Uterus (tissue), 4 donors: ENCODE measurements at places on chromosomes 1 and 21. TPM values are rescaled to one million over a fixed set of nuclear protein-coding genes. Genes with fewer than 3 reads are reported as not detected.

The TMEM82 gene
- total RNA-seq, result not detected

The KRTAP19-8 gene
- total RNA-seq, result not detected

The OR2W3 gene
- not detected for total RNA-seq

The NBPF4 gene
- not detected for total RNA-seq

The B3GALT2 gene
- not detected for total RNA-seq

The MYOG gene
- not detected for total RNA-seq

The S100A8 gene
- not detected for total RNA-seq

The KDF1 gene
- total RNA-seq, result not detected

GRCh38 chr21:42299324-42300044 is 15.7 kb downstream of the TFF3 start:
- no peak overlapping the region for H3K27ac ChIP-seq
- H3K4me1 ChIP-seq, result no peaks in the 10 kb centered on the region
- H3K4me3 ChIP-seq, result no peak overlapping the region
- H3K36me3 ChIP-seq, result no peaks in the 10 kb centered on the region
- DNase-seq, result no peak

DNA sequence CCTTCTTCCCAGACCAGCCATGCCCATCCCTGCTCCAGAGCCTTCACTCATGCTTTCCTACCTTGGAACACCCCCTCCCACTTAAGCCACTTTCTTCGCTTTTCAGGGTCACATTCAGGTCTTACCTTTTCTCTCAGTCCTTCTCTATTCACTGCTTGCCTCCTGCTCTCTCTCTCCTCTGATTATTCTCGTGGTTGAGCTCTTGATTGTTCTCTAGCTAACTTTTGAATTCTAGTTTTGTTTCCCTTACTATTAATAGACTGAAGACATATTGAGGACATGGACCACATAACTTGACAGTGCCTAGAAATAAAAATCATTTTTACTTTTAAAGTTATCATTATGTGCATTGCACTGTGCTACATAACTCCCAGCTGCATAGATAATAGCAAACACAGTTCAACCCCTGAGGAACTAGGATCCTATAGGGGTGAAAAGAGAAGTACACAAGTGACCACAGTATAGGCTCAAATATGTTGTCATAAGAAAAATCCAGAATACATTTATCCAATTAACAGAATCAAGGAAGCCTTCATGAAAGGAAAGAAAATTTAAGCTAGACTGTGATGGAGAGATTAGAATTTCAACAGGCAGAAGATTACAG is 21.5 kb downstream of the INSL5 start:
- H3K4me3 ChIP-seq, result no peak overlapping the region
- H3K36me3 ChIP-seq, result no peaks in the 10 kb centered on the region
- no peak overlapping the region for H3K27ac ChIP-seq
- H3K27me3 ChIP-seq, result no peaks in the 10 kb centered on the region
- H3K4me1 ChIP-seq, result no peaks in the 10 kb centered on the region

DNA sequence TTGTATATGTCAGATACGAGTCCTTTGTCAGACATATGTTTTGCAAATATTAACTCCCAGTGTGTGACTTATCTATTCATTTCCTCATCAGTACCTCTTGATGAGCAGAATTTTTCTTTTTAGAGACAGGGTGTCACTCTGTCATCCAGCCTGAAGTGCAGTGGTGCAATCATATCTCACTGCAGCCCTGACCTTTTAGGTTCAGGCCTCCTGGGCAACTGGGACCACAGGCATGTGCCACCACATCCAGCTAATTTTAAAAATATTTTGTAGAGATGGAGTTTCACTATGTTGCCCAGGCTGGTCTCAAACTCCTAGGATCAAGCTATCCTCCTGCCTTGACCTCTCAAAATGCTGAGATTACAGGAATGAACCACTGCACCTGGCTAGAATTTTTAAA is 93.0 kb downstream of the HLCS start:
- DNase-seq, result no peak
- no peak overlapping the region for H3K27ac ChIP-seq
- no peaks in the 10 kb centered on the region for H3K36me3 ChIP-seq

- no peak overlapping the region for H3K27ac ChIP-seq
- no peaks in the 10 kb centered on the region for H3K4me1 ChIP-seq
- no peak for DNase-seq
- H3K4me3 ChIP-seq, result no peak overlapping the region
- no peaks in the 10 kb centered on the region for H3K27me3 ChIP-seq
These were observed 5.1 kb downstream of the KRTAP22-1 start for GRCh38 chr21:30605968-30606367.

GRCh38 chr1:42741706-42742105 is 1.7 kb upstream of the CLDN19 start:
- no peaks in the 10 kb centered on the region for H3K4me1 ChIP-seq
- H3K27me3 ChIP-seq, result no peaks in the 10 kb centered on the region
- no peaks in the 10 kb centered on the region for H3K36me3 ChIP-seq
- H3K27ac ChIP-seq, result no peak overlapping the region
- H3K4me3 ChIP-seq, result no peak overlapping the region

GRCh38 chr1:152052606-152053005 is 15.8 kb upstream of the S100A11 start:
- H3K27ac ChIP-seq, result no peak overlapping the region
- no peaks in the 10 kb centered on the region for H3K36me3 ChIP-seq
- no peak overlapping the region for H3K4me3 ChIP-seq
- peaks cover 9% of the 10 kb centered on the region for H3K4me1 ChIP-seq
- no peaks in the 10 kb centered on the region for H3K27me3 ChIP-seq
- DNase-seq, result peak; percentile 86

DNA sequence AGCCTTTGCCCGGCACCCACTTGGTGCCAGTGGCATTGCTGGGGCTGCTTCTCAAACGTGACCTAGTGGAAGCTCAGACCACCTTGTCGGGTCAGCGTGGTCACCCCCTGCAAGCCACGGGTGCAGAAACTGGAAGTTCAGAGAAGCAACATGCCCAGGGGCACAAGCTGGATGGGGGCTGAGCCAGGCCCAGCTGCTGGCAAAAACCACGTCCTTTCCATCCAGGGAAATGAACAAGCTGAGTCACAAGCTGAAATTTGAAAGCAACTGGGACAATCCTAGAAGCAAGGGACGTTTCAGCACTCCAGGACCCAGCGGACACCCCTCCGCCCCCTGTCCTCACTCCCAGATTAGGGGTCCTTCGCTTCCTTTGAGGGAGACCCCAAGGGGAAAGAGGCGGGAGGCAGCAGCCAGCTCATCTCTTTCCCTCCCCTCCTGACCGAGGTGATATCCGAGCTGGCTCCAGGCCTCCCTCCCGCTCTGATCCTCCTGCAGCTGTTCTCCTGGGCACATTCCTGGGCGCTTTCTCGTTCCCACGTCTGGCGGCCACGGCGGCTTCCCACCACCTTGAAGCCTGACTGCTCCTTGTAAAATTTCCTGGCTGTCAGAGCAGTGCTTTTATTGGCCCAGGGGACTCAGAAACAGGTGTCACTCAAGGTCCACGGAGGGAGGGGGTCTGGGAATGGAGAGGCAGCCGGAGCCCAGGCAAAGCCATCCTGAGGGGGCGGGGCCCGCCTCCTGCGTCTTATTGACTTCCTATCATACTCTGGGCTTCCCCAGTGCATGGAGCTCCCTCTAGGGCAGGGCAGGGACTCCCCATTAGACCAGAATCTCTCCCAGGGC is 62.8 kb downstream of the PAX7 start:
- H3K27me3 ChIP-seq, result peaks cover 3% of the 10 kb centered on the region
- H3K4me1 ChIP-seq, result no peaks in the 10 kb centered on the region
- no peak overlapping the region for H3K4me3 ChIP-seq
- no peak overlapping the region for H3K27ac ChIP-seq
- DNase-seq, result no peak

DNA sequence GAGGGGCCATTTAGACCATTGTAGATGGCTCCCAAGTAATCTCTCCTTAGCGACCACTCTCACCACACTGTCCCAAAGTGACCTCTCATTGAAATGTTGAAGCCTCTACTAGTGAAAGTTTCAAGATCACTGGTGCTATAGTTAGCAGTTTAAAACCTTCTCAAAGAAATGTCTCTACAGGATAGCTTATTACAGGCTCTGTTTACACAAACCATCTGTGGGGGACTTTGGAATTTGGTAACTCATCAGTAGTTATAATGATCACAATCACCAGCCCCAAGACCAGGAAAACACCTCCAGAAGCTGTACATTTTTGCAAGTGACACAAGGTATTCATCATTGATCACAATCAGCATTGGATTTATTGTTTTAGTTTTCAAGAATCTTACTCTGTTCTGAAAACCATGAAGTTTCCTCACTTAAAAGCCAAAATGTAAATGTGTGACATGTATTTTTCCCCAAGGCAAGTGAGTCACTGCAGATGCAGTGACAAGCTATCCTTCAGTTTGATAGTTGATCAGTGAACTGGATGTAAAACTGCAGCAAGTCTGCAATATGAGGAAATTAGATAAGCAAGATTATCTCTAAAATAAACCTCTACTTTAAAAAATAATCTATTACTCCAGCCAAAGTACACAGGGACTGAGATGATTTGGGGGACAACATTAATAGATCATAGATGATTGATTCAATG is 41.9 kb downstream of the C21orf91 start:
- no peak for DNase-seq
- no peak overlapping the region for H3K4me3 ChIP-seq
- no peaks in the 10 kb centered on the region for H3K27me3 ChIP-seq

- H3K36me3 ChIP-seq, result no peaks in the 10 kb centered on the region
- DNase-seq, result no peak
- no peaks in the 10 kb centered on the region for H3K4me1 ChIP-seq
- H3K27ac ChIP-seq, result no peak overlapping the region
- no peak overlapping the region for H3K4me3 ChIP-seq
- no peaks in the 10 kb centered on the region for H3K27me3 ChIP-seq
These were observed 75.7 kb upstream of the KCNJ15 start for GRCh38 chr21:38181096-38181495.

- DNase-seq, result no peak
- peak overlapping the region; percentile 75 for H3K27ac ChIP-seq
- H3K4me1 ChIP-seq, result no peaks in the 10 kb centered on the region
- H3K27me3 ChIP-seq, result no peaks in the 10 kb centered on the region
- H3K36me3 ChIP-seq, result no peaks in the 10 kb centered on the region
These were observed 1.6 kb downstream of the CASZ1 start for GRCh38 chr1:10794724-10795275.

DNA sequence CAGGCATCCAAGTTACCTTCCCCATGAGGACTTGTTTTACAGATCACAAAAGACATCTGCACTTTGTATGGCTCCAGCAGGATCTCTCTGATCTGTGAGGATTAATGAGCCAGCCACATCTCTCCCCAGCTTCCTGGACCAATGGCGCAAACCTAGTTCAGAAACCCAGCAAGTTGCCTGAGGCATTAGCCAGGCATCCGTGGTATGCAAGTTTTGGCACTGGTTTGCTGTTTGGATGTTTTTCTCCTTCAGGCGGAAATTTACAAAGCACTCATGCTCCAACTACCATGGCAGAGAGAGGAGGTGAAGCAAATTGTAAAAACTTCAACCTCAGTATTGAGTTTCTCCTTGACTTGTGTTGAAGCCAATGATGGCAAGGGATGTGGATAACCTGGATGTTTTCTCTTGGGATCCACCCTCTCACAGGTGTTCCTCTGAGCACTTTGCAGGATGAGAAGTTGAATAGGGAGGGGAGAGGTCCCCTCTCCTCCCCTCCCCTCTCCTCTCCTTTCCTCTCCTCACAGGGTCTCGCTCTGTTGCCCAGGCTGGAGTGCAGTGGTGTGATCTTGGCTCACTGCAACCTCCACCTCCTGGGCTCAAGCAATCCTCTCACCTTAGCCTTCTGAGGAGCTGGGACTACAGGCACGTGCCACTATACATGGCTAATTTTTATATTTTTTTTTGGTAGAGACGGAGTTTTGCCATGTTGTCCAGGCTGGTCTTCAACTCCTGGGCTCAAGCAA is 25.6 kb upstream of the ENO1 start:
- H3K27ac ChIP-seq, result peak overlapping the region; percentile 67
- no peaks in the 10 kb centered on the region for H3K4me1 ChIP-seq
- DNase-seq, result peak; percentile 46
- no peaks in the 10 kb centered on the region for H3K36me3 ChIP-seq

DNA sequence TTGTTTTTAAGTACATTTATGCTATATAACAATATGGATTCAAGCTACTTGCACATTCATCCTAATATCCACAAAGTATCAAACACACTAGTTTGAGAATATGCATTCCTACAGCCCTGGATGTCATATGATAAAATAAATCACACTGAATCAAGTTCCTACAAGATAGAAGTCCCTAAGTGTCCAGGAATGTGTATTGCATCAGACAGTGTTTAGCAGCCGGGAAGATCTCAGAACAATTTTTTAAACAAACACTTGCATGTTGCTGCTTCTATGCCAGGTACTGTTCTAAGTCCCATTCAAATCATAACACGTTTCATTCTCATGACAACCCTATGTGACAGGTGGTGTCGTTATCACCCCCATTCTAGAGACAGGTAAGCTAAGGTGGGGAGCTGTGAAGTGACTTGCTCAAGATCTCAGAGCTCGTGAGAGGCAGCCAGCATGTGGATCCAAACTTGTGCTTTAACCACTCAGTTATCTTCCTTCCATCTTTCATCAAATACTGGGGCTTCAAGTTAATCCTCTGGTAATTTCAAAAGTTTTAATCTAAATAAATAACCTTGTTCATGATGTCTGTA is 68.3 kb upstream of the KIF26B start:
- no peak overlapping the region for H3K27ac ChIP-seq
- no peak for DNase-seq
- no peaks in the 10 kb centered on the region for H3K4me1 ChIP-seq
- H3K27me3 ChIP-seq, result no peaks in the 10 kb centered on the region
- no peaks in the 10 kb centered on the region for H3K36me3 ChIP-seq
- no peak overlapping the region for H3K4me3 ChIP-seq

- DNase-seq, result no peak
- H3K4me3 ChIP-seq, result no peak overlapping the region
- no peaks in the 10 kb centered on the region for H3K36me3 ChIP-seq
- no peaks in the 10 kb centered on the region for H3K27me3 ChIP-seq
- no peak overlapping the region for H3K27ac ChIP-seq
- no peaks in the 10 kb centered on the region for H3K4me1 ChIP-seq
These were observed 14.6 kb downstream of the MED18 start for GRCh38 chr1:28343405-28343804.
